NB4 (cell line): ENCODE measurements at places on chromosomes 12 and 14.

DNA sequence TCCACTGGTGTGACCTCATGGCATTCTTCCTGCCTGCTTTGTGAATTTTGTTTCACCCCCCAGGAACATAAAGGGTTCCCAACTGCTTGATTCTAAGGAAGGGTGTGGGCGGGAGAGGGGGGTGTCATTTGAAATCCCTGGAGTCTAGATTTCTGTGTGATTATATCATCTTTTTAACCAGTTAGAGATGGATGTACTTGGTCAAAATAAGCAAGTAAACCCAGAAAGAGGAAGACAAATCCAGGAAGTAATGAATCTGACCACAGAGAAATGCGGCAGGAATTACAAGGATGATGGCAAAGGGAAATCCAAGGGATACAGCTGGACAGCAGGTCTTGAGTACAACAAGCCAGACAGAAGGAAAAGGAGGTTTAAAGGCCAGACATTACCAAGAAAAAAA, 38.9 kb downstream of the DMAC2L start:
- DNase-seq: peak; percentile 14

DNA sequence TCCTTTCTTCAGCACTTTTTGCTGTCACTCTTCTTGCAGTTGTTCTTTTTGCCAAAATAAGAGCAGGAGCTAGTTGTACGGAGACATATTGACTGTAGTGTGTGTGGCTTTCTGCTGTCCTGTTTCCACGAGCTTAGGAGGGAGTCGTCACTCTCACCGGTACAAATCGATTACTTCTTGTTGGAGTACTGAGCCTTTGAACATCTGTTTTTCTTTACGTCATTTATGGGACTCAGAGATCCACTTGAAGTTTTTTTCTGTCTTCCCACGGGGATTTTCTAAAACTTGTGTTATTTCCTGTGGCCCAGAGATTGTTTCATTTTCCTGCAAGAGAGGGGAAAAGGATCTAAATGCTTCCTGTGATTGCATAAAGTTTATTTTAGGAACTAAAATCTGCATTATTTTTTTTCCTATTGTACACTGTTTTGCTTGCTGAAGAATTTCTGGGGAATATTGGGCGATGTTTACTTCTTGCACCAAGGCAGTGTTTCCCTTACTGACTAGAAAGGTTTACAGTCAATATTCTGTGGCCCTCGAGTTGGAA, 199.8 kb upstream of the ARHGAP5 start:
- no peak for DNase-seq

GRCh38 chr12:63103494-63104131, 47.4 kb downstream of the AVPR1A start:
- DNase-seq: peak; percentile 49

DNA sequence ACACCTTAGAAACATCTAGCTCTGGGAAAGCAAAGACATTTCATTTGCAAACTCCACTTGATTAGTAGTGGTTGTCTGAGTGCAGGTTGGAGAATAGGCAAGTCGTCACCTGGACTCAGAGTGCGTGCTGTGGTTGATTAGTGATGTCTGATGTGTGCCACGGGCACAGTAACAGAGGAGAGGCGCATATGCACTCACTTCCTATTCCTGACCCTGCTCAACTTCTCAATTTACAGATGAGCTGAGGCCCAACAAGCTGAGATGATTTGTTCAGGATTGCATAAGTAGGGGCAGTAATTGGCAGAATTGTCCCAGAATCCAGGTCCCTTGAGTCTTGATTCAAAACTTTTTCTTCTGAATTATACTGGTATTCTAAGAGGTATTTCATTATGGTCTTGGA, 44.9 kb downstream of the ADCK1 start:
- DNase-seq: peak; percentile 20

- DNase-seq: no peak
Measured at GRCh38 chr12:100864366-100864765, 69.8 kb downstream of the ANO4 start.

DNA sequence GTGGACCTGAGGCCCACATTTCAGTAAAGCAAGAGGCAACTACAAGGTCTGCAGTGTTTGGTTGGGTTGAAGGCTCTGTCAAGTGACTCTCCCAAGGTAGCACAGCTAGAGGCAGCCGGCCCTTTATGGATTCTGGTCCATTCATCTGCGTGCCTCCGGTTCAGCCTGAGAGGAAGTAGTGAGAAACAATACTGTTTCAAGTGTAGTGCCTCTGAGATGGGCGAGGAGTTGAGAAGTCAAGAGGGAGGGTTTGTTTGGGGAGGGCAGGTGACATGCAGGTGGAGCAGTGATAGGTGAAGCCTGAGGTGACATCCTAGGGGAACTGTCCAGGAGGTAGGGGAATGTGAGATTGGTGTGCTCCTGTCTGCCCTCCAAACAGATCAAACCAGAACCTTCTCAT, 933.5 kb downstream of the VRK1 start:
- no peak for DNase-seq

DNA sequence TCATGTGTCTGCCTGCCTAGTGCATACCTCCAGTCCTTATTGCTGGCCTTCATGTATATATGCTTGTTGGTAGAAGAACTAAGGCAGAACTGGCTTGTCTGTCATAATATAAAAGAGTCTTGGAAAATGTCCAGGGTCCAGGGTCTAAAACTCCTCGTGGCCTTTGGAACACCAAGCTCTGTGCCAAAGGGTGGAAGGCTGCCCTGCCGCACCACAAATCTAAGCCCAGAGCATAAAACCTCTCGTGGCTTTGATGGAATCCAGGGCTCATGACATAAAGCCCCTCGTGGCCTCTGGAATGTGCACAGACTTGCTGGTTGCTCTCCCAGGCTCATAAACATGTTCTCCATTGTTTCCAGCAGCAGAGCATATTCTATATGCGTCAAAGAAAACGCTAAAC, 107.9 kb downstream of the BBS10 start:
- DNase-seq: no peak

DNA sequence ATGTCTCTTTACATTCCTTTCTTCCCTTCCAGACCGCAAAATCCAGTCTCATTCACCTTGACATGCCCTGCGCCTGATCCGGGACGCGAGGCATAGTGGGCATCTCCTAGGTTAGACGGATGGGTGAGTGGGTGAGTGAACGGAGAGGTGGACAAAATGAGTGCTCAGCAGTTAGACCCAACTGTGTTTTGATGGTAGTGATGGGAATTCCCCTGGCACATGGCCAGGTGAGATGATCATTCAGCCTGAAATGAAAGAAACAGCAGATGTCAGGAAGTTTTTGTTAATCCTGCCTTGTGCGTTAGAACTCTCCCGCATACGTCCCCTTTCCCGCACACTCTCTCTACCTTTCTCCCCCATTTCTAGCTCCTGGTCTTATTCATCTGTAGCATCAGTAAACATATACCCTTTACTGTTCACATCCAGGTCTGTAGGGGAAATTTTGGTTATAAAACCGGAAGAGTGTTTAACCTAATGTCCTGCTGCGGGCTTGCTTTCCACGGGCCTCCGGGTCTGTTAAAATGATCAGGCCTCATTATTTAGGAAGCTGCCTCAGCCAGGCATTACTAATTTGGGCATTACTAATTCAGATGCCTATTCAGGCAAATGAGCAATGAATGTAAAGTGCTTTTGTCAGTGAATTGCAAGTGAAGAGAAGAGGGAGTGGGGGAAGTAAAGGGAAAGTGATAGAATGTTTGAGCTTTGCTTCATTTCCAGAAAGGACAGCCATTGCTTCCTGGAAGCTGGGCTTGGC, 172.8 kb downstream of the ETV6 start:
- DNase-seq: no peak

- DNase-seq: peak; percentile 75
Measured at GRCh38 chr12:120598674-120599463, 17.7 kb upstream of the POP5 start.

DNA sequence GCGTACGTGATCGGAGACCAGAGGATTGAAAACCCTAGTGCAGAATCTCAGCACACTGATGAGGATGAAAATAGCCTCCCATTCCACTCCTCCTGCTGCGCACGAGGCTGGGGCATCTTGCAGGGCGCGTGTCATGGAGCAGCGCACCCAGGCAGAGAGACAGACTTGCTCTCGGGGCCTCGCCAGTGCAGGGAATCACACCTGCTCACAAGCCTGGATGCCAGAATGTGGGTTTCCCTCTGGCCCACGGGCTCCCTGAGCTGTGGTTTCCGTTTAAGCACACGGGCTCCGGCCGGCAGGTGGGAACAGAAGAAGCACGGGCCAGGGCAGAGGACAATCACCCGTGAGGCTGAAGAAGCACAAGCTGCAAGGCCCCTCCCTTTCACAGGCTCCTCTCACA, 2.0 kb downstream of the FGF6 start:
- DNase-seq: no peak

GRCh38 chr12:111037047-111037446, 116.7 kb upstream of the MYL2 start:
- DNase-seq: no peak

GRCh38 chr12:64077922-64078321, 144.2 kb downstream of the KICS2 start:
- DNase-seq: no peak

GRCh38 chr12:102480406-102480805, at the start of gene IGF1:
TSS of gene IGF1 (minus strand) at chr12:102480563. CDS start at chr12:102480381, 182 bp downstream.
- DNase-seq: no peak

- no peak for DNase-seq
Measured at GRCh38 chr14:54935958-54936357, 33.3 kb upstream of the GCH1 start.

- DNase-seq: peak; percentile 8
Measured at GRCh38 chr12:3604748-3605586, 114.0 kb downstream of the PRMT8 start.

DNA sequence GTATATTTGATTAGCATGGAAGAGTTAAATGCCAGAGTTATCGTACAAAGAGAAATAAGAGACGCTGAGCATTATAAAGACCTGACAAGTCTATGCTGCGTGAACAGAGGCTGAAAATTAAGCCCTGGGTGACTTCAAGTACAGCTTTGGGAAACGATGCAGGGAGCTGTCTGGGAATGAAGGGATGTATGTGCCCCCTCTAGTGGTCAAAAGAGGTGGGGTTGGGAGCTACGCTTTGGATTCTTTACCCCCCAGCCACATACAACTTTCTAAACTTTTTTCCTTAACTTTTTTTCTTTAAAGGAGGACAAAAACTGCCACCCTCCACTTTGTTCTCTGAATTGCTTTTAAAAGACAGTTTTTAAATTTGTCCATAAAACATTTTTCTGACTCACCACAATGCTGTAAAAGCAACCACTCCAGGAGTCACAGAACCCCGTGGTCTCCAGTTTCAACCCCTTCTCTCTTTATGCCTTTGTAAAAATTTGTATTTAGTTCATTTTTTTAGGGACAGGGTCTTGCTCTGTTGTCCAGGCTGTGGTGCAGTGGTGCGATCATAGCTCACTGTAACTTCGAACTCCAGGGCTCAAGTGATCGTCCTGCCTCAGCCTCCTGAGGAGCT, 59.4 kb downstream of the ZNF664 start:
- peak; percentile 75 for DNase-seq

GRCh38 chr14:80077262-80077661, 134.0 kb downstream of the DIO2 start:
- DNase-seq: no peak

GRCh38 chr12:49066120-49066519, 3.7 kb downstream of the RHEBL1 start:
- no peak for DNase-seq

DNA sequence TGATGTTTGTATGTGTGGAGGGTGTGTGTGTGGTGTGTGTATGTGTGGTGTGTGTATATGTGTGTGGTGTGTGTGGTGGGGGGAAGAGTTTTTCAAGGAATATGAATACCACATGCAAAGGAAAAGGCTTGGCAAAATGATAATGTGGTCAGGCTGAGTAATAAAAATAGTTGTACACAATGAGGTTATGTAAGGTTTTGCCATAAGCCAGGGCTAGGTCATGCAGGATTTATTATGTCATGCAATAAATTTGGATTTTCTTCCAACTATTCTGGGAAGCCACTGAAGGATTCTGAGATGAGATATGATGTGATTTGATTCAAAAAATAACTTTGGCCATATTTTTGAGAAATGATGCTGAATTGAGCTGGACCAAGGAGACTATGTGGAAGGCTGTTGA, 1191.6 kb upstream of the SEL1L start:
- no peak for DNase-seq

DNA sequence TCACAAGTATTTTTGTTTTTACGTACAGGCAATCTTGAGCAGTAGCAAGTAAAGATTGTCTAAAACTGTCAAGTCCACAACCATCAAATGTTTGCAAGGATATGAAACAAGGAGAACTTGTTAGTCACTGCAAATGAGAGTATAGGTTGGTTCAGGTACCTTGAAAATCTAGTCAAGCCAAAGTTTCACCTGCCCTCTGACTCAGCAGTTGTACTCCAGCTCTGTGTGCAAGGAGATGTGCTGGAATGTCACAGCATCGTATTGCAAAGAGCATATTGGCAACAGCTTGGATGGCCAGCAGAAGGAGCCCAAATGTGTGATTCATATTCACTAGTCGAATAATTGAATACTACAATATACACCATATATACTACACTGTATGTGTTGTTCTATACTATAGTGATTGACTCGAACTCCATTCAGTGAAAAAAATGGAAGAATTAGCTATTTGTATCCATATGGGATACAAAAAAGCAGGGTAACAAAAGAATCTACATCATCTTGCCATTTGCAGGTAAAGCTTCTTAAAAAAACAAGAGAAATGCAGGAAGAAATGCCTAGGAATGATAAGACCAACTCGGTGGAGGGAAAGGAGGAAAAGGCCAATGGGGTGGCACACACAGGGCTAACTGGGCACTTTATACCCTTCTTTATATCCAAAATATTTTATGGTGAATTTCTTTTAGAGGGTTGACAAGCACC, 44.0 kb downstream of the EID3 start:
- DNase-seq: no peak

DNA sequence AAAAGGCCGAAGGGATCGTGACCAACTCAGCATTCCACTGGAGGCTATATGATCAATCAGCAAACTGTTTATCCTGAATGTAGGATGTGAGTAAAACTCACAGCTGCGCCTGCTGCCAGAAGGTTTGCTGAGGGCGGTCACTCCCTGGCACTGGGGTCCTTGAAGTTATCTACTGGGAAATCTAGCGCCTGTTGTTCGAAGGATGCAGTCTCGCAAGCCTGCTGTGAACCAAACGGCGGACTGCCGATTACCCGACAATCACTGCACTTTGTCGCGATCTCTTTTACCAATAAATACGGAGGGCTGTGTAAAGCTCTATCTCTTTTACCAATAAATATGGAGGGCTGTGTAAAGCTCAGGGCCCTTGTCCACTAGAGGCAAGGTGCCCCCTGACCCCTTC, 12.9 kb downstream of the DDX51 start:
- DNase-seq: no peak

DNA sequence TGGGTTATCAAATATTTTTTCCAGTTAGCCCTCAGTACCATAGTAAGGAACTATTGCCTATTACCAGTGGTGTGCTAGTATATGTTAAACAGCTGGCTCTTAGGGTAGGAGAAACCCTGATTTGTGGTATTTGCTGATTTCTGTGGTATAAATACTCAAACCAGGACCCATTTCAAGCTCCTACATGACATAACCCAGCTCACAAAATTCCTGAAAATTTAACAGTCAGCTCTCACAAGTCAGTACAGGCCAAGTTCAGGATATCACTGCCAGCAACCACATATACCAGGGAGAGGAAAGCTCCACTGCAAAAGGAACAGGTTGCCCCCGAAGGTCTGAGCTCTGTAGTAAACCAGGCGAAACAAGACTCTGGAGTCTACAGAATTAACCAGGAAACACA, 315.3 kb downstream of the NOVA1 start:
- no peak for DNase-seq

GRCh38 chr12:105041186-105041585, 43.1 kb downstream of the ALDH1L2 start:
- no peak for DNase-seq

GRCh38 chr14:70239802-70240201, 51.1 kb upstream of the SLC8A3 start:
- peak; percentile 4 for DNase-seq
